Hypothalamus (tissue), 51 donors: ENCODE measurements at places on chromosomes 11 and 22.

DNA sequence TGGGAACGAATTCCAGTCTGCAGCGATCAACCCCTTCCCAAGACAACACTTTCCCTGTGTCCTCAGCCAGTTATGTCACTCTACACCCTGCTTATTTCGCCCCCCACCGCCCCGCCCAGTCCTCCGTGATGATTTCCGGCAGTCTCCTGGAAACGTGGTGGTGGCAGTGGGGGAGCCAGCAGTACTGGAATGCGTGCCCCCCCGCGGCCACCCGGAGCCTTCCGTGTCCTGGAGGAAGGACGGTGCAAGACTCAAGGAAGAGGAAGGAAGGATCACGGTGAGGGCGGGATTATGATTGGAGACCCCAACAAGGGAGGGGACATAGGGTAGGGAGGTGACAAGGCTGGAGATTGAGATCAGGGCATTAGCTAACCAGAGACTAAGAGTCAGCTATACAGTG lies 4.1 kb downstream of the ROBO3 start:
- no peak for DNase-seq

GRCh38 chr11:126547161-126547560 lies 191.7 kb downstream of the ST3GAL4 start:
- no peak for DNase-seq

GRCh38 chr11:74019860-74020259 lies 11.0 kb upstream of the UCP3 start:
- DNase-seq = no peak

DNA sequence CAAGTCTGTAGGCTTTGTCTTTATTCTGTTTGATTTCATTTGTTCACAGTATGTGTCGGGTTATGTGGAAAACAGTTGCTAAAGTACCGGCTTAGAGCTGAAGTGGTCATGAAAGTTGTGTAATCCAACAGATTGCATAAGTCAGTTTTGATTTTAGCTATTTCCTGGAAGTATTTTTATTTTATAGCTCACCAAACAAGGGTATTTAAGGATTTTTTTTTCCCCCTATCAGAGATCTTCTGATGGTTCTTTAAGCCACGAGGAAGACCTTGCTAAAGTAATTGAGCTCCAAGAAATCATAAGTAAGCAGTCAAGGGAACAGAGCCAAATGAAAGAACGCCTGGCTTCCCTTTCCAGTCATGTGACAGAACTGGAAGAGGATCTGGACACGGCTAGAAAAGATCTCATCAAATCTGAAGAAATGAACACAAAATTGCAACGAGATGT lies 55.9 kb downstream of the PPFIA1 start:
- DNase-seq = no peak

GRCh38 chr11:118740892-118741291 lies 50.1 kb downstream of the DDX6 start:
- no peak for DNase-seq

DNA sequence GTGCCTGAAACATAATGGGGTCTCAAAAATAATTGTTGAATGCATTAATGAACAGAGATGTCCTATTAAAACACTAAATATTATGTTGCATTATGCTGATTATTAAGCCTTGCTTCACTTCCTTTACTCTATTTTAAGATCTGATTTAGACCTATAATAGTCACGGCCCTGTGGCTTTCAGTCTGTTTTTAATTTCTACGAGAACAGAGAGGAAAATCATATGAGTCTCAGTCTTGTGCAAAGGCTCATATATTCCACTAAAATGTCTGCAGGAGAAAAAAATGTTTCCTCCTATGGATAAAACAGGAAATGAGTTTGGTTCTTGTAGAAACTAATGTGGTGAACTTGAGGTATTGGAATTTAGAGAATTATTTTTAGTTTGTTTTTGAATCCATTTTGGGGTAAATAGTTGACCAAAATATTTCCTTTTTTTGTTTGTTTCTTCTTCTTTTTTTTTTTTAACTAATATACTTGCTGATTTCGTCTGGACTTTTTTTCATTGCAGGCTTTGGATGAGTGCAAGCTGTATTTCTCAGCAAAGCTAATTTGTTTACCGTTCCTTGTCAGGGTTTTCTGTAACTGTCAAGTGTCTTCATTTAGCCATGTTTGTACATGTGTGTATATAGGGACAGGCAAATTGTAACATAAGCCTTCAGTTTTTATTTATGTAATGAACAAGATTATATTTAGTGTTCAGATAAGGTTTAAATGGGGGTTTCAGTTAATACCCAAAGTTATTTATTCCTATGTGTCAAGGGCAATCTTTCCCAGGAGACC lies 139.1 kb upstream of the DDI1 start:
- no peak for DNase-seq

GRCh38 chr11:113446938-113447337 lies 28.3 kb downstream of the DRD2 start:
- no peak for DNase-seq

DNA sequence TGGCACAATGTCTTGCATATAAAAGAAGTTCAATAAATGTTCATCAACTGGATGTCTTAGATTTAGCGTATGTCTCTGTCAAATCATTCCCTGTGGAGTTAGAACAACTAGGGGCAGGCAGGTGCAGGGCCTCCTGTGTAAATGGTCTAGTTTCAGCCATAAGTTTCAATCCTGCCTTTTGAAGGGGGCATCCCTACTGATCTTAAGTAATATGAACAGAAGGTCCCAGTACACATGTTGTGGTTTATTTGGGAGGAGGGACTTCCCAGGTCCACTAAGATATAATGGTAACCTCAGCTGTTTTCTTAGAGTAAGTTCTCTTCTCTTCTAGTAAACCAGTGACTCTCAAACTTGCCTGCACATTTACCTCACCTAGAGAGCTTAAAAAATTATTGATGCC lies 19.8 kb downstream of the TTC12 start:
- no peak for DNase-seq

- DNase-seq = no peak
These were observed 46.2 kb downstream of the C11orf71 start for GRCh38 chr11:114354076-114354475.

DNA sequence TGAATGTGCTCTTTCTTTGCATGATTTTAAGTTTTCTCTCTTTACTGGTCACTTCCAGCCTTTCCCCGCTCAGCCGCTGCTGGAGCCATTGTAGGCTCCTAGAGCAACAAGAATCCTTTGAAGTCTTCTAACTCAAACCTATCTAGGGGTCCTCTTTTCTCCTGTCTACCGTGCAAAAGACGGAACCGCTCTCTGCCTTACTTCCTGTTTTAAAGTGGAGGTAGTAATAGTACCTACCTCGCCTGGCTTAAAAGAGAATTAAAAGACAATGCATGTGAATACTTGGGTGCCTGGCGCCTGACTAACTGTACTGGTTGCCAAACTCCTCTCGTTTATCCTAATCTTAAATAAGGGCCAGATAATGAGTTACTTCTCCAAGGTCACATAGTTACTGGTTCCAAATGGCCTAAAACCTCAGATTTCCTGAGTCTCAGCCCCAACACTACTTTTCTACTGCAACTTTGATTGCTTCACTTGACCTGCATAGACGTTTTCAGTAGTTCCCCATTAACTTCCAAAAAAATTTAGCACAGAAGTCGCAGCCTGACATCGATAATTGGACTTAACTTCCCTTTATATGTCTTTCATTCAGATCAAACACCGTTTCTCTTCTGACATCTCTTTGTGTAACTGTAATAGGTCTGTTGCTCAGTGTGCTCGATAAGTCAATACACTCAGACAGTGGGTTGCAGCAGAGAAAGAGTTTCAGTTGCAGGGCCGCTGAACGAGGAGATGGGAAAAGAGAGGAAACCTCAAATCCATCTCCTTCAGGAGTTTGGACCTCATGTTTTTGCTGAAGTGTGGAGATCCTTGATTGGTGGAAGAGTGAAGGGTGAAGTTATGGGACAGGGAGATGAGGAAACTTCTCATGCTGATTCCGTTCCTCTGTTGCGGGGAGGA lies 891 bp downstream of the SAMM50 start:
- no peak for DNase-seq

DNA sequence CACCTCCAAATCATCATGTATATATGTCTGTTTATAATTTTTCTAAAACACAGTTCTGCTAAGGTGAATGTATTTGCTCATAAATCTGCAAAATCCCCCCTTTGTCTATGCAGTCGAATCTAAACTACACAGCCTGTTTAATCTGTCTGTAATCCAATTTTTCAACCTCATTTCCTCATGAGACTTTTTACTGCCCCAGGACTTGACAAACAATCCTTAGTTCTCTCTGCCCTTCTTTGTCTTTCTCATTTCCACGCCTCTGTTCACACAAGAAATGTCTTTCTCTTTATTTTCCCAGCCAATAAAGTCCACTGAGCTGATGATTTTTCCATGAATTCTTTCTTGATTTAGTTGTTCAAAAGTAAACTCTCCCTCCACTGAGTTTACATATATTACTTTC lies 1154.3 kb downstream of the FAM181B start:
- DNase-seq = no peak

DNA sequence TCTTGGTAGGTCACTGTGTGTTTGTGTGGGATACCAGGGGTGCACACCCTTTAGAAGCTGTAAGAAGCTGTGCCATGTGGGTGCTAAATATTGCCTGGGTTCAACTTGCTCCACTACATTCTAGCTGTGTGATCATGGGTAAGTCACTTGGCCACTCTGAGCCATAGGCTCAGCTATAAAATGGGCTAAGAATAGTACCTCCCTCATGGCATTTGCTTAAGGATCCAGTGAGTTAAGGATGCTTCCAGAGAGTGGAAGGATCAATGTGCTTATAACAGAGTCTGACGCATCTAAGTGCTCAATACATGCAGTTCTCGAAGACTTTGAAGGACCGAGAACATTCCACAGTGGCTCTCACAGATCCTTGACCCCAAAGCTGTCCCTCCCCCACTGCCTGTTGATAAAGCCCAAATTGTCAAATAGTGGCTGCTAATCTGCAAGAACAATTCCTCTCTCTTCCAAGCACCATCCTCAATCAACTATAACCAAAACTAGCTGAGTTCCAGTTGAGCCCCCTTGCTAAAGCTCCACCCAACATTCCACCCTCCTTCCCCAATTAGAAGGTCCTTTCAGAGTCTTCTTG lies 13.2 kb upstream of the TMPRSS6 start:
- DNase-seq = no peak

DNA sequence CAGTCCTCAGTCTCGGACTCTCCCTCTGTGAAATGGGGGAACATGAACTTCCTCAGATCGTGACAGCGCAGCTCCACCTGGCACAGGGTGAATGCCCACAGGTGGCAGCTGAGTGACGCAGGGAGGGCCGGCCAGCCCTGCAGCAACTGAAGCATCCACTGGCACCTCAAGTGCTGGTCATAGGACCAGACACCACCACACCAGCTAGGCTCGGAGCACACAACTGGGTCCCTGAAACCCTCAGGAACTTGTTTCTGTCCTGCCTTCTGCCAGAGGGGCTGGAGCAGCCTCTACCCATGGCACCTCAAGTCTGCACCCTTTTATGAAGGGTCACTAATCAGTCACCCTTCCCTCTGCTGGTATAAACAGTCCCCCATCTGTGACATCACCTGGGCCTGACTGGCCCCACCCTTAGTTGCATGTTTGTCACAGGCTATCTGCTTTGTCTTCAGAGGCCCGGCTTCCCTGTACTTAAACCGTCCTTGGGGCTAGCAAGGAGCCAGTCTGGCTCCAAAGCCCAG lies 7.4 kb upstream of the CDC42BPG start:
- no peak for DNase-seq

GRCh38 chr22:28111501-28112189 lies 192.6 kb upstream of the PITPNB start:
- no peak for DNase-seq

DNA sequence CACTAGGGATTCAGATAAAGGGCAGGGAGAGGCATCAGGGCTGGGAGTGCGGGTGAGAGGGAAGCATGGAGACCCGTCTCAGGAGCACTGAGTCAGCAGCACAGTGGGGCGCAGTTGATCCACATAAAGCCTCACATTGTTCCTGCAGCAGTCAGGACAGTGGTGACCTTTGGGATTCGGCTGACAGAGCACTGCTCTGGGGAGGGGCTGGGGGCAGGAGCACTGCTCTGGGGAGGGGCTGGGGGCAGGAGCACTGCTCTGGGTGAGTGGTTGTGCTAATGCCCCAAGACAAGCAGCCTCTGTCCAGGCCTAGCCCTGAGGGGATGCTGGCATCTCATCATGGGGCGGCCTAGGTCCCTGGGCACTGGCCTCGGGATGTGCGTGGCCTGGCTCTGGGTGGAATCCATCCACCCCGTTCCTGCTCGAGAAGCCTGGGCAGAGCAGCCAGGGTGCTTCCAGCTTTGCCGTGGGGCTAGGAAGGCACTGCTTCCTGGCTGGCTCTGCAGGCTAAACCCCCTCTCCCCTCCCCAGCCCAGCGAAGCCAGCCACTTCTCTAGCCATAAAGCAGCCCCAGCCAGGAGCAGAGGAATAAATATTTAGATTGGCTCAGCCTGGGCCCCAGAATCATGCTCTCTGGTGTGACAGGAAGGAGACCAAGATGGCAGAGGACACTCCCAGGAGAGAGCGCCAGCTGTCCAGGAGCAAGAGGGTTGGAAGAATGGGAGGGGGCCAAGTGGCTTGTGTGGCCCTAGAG lies 7.3 kb downstream of the OAF start:
- DNase-seq = no peak

- no peak for DNase-seq
These were observed 51.7 kb upstream of the RCN1 start for GRCh38 chr11:32039149-32039548.

- no peak for DNase-seq
These were observed 144.7 kb downstream of the TENM4 start for GRCh38 chr11:79296141-79296540.
